ENCODE measurements at places on chromosomes 1 and 21.

- DNase-seq, result peak; percentile 28
These were observed 37.3 kb upstream of the SLC19A1 start for GRCh38 chr21:45579383-45580180.

- no peak for DNase-seq
These were observed 18.4 kb downstream of the FOXD2 start for GRCh38 chr1:47456250-47456649.

DNA sequence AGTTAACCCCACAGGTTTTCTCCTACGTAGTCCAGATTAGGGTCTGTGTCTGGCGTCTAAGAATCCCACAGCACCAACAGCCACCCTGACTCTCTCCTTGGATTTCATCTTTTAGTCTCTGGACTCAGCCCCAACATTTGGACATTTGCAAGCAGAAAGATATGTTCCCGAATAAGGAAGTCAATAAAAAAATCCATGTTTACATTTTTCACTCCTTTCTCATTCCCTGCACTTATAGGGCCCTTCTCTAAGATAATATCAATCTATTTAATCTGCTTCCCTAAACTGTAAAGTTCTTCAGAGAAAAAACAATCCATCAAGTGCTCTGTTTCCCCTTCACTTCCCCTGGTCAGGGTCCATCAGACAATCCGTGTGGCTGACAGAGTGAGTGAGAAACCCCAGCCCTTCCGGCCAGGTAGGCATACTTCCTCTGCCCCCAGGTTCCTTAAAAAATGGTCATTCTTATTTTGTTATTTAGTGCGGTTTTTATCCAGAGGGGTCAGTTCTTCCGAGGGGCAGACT, 105.9 kb upstream of the CDC42BPA start:
- DNase-seq, result no peak

DNA sequence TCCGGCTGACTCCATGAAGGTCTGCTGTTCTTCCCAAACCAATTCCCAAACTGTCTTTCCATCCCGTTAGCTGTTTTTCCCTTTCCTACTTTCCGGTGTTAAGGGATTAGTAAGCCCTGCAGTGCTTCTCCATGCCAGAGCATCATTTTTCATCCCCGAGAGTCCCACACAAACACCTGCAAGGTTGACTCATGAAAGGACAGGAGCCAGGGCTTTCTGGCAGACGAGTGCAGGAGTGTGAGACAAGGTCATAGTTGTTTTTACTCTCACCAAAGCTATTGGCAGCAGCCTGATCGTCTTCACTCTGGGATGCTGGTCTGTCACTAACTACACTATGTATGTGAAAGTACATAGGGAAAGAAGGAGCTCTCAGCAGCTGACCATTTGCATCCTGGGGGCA, 10.2 kb upstream of the BECN2 start:
- DNase-seq, result no peak

GRCh38 chr21:16194095-16194787, 464.5 kb downstream of the USP25 start:
- no peak for DNase-seq

- no peak for DNase-seq
These were observed 70.8 kb upstream of the COA6 start for GRCh38 chr1:234302354-234302962.

GRCh38 chr1:168321945-168322344, 41.3 kb downstream of the TBX19 start:
- no peak for DNase-seq

- no peak for DNase-seq
These were observed 75.4 kb upstream of the LRRC7 start for GRCh38 chr1:69492286-69492685.

Data from HuH-7 (cell line).